Fibroblast of skin of scalp (primary cell): ENCODE measurements at places on chromosomes 4 and X.

- DNase-seq, result peak; percentile 42
Measured at GRCh38 chr4:165592386-165592785, 213.6 kb downstream of the CPE start.

- DNase-seq, result no peak
Measured at GRCh38 chr4:84622959-84623358, 40.0 kb downstream of the CDS1 start.

DNA sequence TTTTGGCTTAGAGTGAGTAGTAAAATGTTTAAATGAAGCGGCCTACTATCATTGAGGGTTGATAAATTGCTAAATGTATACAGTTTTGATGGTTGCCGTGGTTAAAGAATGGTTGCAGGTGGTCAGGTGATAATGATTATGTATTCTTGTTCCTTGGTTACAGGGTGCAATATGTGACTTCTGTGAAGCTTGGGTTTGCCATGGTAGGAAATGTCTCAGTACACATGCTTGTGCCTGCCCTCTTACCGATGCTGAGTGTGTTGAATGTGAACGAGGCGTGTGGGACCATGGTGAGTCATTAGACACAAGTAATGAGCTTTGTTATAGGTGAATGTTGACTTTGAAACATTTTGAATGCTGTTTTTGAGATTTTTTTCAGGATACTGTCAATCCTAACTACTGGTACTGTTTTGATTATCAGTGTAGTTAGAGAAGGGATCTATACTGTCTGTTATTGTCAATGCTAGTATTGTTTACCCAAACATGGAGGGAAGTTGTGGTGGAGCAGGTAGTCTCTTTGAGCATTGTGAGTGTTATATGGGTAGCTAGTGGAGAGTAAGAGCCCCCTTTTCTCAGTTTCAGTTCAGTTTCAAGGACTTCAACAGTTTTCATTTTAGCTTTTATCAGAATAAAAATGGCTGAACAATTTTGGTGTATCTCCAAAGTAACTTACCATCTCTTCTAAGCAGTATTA, 8.9 kb downstream of the ZNF330 start:
- DNase-seq, result no peak

- peak; percentile 57 for DNase-seq
Measured at GRCh38 chr4:141132709-141133145, 542 bp downstream of the RNF150 start.

GRCh38 chr4:8574796-8575370, 5.3 kb upstream of the GPR78 start:
- no peak for DNase-seq

GRCh38 chrX:75038925-75039324, 113.7 kb upstream of the NEXMIF start:
- peak; percentile 4 for DNase-seq

- DNase-seq, result no peak
Measured at GRCh38 chr4:130659320-130659719, 1563.4 kb downstream of the C4orf33 start.

GRCh38 chr4:145436796-145437195, 44.9 kb upstream of the SMAD1 start:
- DNase-seq, result no peak

DNA sequence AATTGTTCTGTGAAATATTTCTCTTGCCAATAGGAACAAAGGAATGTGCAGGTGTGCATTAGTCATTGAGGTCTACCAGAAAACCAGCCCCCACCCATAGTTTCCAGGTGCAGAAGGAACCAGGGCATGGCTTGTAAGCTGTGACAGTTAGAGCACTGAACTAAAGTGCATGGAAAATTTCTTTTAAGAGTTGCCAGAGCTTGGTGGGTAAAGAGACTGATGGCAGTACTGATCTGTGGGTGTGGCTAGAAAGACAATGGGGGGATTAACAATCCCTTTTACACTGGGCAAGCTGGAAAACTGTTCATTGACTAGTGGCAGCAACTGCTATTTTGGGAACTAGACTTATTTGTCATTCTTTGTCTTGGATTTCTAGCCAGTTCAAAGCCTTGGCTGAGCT, 326.9 kb downstream of the PCDH19 start:
- DNase-seq, result no peak

GRCh38 chr4:137417676-137418075, 114.6 kb downstream of the PCDH18 start:
- peak; percentile 80 for DNase-seq

DNA sequence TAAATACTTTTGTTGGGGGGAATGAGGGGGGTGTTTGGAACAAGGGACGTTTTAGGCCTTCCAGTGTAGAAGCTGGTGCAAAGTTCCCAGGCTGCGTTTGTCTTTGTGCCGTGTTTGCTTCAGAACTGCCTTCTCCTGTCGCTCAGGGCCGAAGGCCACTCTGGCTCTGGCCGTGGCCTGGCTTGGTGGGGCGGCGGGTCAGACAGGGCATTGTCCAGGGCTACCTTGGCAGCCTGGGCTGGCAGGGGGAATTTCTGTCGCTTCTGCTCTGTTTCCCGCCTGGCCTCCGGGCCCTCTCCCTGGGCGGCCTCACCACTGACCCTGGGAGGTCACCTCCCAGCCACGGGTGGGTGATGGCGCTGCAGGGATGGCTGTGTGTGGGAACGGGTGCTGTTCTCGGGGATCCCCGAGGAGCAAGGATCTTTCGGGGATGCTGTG, 140.0 kb downstream of the COL4A6 start:
- DNase-seq, result no peak

- DNase-seq, result no peak
Measured at GRCh38 chr4:94352163-94352562, 9.5 kb upstream of the HPGDS start.

GRCh38 chr4:94508296-94508695, 56.6 kb downstream of the PDLIM5 start:
- DNase-seq, result no peak
